ENCODE measurements at places on chromosomes 1 and 21.

DNA sequence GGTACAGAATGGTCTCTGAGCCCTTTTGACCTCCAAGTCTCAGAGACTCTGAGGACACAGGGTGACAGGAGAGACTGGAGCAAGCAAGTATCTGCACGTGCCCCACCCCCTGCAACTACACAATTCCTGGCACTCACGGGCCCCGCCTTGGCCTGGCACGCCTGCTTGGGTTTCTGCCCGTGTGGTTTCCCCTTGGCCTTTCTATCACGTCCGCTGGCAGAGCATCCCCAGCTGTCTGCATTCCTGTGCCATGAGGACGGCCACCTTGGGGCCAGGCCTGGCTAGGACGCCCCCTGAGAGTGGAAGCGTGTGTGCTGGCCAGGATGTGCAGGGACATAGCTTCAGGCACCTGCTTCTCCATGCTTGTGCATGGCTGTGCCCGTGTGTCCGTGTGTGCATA is 14.3 kb upstream of the EDN2 start:
- no peak for DNase-seq

- DNase-seq, result no peak
Observed at GRCh38 chr1:151106894-151107293, 36.3 kb downstream of the GABPB2 start.

DNA sequence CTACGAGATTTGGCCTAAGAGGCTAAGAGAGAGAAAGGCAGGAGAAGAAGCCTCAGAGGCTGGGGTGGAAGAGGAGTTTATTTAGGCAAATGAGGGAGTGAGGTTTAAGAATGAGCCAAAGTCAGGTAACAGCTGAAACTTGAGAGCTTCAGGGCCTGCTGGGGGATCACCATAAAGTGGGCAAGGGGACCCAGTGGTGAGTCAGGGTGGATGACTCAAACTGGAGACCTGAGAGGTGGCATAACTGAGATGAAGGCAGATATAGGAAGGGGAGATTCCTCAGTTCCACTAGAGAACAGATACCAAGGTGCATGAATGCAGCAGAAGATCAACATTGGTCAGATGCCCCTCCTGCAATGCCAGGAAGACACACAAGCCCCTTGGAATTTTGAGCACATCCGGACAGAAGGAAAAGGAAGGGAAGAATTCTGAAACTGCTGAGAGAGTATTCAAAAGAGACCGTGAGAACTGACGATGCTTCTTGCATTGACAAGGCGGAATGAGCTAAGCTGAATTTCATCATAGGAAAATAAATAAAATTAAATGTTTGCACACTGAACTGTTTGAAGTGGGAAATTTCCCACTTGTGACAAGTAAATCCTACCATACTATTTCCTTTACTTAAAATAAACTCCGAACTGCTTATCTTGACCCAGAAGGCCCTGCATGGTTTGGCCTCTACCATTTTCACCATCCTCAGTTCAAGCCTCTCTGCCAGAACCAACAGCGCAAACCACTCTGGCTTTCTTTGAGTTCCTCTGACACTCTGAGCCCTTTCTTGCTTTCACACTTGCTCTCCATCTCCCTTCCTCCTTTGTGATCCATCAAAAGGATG is 94.1 kb downstream of the NMNAT2 start:
- no peak for DNase-seq

DNA sequence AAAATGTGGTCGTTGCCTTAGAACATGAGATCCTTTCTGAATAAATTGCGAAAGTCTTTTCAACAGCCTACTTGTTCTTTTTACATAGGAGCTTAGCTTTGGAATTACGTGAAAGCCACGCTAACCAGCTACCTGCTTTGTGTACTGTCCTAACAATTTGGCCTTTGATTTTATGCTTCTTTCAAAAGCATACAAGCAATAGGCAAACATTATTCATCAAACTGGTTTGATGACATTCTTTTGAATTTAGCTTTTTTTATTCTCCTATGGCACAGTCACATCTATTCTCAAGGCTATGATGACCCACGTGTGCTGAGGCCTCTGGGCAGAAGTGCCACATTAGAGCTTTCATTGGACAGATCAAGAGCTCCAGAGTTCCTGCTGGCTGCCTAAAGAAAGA is 178.0 kb upstream of the DPT start:
- no peak for DNase-seq

DNA sequence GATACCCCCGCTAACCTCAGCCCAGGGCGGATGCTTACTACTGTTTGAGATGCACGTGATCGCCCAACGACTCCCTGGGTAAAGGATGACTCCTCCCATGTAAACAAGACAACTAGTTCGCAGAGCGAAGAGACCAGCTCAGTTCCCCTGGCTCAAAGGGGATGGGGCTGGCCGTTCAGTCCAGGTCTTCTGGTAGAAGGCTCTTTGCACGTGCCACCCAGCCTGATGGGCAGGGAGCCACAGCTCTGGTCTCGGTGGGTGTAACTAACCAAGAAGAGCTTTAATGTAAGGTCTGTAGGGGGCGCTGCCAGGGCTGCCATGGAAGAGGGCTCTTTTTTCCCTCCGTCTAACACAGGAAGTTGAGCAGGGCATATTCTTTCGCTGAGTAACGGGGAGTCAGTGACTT is 49.4 kb upstream of the PARP1 start:
- DNase-seq, result no peak

GRCh38 chr1:208841436-208841835 is 597.3 kb upstream of the PLXNA2 start:
- DNase-seq, result no peak

- DNase-seq, result no peak
Observed at GRCh38 chr21:35414507-35415139, 365.5 kb upstream of the RUNX1 start.

GRCh38 chr1:23019863-23020625 is 776 bp downstream of the KDM1A start:
- DNase-seq, result peak; percentile 12

DNA sequence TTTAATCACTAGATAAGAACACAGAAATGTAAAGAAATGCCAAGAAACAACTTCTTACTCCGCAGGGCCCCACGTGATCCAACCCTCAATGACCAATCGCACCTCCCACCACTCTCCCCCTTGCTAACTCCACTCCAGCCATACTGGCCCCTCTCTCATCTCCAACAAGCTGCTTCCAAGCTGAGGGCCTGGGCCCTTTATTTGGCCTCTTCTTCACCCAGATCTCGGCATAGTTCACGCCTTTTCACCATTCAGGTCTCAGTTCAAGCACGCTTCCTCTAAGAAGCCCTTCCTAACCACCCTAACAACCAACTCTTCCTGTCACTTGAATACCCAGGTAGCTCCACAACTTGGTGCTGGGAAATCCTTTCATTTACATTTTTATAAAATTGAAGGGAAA is 110.7 kb downstream of the TGFBR3 start:
- DNase-seq, result no peak

DNA sequence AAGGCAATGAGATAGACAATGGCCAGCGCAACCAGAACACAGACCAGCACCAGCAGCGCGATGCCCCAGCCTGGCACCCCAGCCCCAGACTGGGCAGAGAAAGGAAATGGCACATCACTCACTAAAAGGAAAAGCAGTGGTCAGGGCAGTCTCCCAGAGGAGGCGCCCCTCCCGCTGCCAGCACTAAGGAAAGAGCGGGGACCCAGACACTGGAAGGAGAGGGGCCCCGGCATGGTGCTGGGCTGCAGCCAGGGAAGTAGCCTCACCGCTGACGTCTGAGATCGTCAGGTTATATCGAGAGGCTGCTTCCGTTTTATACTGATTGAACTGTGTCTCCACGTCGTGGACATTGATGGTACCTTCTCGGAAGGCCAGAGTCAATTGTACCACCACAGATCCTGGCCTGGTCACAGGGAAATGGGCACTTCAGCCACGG is 13.8 kb downstream of the TRIM46 start:
- DNase-seq, result no peak

DNA sequence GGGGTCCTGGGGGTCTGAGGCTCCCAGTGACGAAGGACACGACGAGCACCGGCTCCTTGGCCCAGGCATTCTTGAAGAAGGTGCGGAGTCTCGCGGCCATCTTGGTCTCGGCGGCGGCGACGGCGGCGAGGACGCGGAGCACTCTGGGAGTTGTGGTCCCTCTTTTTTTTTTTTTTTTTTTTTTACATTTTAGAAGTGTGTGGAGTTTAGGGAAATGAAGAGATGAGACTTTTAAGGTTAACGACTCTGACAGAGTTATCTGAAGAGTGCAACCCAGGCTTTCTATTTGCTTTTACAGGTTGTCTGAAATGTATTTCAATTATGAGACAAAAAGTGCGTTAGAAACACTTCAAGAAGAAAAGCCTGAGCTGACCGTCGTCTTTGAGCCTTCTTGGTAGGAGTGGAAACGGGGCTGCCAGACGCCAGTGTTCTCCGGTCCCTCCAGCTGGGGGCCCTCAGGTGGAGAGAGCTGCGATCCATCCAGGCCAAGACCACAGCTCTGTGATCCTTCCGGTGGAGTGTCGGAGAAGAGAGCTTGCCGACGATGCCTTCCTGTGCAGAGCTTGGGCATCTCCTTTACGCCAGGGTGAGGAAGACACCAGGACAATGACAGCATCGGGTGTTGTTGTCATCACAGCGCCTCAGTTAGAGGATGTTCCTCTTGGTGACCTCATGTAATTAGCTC is 9.7 kb downstream of the OR2B11 start:
- DNase-seq, result no peak

DNA sequence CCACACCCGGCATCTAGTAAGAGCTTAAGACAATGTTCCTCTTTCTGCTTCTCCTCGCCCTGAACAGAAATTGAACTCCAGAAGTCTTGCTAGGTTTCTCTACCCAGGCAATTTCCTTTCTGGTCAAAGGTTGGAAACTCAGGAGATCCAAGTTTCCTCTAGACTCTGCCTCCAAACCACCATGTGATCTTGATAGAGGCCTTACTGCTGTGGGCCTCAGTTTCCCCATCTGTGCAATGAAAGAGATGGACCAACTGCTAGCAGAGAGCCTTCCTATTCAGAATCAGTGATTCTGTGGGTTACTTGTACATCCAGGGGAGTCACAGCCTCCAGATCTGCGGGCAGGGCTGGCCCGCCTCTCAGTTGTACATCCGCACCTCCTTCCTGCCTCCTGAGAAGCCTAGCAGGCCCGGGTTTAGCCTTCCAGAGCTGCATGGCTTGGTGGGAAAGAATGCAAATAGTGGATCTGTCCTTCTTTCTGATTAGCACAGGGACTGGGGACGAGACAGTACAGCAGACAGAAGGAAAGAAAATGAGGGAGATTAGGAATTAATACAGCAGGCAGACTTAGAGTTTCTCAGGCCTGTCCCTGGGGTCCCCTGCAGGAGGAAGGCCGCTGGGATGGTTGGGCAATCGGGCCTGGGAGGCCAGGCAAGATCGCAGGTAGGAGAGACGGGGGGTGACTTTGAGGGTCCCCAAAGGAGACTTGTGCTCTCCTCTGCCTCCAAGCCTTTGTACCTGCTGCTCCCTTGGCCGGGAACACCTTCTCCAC is 83.9 kb downstream of the PAX7 start:
- no peak for DNase-seq

GRCh38 chr1:58939146-58939545 is 155.3 kb upstream of the JUN start:
- DNase-seq, result no peak

DNA sequence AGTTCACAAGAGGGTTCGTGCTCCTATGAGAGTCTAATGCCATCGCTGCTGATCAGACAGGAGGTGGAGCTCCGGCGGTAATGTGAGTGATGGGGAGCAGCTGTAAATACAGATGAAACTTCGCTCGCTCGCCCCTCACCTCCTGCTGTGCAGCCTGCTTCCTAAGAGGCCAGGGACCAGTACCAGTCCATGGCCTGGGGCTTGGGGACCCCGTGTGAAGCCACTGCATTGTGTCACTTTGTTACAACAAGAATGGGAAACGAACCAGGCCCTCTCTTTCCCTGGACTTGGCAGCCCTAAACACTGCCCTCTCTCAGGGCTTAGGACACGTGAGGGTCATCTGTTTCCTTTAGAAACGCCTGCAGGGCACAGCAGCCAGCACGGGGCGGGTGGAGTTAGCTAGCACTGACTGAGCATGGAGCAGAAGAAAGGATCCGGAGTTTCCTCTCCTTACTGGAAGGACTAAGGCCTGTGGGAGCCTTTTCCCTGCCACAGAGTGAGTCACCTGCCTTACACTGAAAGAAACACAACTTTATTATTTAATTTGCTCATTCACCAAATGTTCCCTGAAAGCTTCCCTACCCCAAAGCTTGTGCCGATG is 185.2 kb upstream of the TMEM51 start:
- DNase-seq, result no peak

Measured in KG1 (cell line).